Effector memory CD8-positive, alpha-beta T cell (primary cell): ENCODE measurements at places on chromosomes 11 and 22.
A peak's percentile ranks its signal among the peaks of the same experiment; 100 is the strongest.

- DNase-seq, result no peak
Measured at GRCh38 chr11:76459299-76459698, 14.5 kb downstream of the EMSY start.

DNA sequence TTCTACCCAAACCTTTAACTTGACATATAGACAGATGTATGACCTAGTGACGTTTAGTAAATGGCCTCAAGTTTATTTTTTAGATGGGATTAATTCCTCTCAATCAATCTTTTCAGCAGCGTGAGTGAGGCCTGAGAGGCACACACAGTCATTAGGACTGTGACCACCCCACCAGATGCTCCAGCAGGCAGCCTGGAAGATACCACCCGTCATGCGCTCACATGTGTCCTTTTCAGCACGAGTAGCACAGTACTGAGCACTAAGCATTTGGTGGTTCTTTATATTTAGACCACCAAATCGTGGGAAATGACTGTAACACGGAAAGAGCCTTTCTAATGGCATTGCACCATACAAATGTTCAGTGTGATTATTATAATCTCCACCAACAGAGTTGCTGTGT lies 354.6 kb upstream of the DDI1 start:
- no peak for DNase-seq

- no peak for DNase-seq
Measured at GRCh38 chr11:131922220-131922619, 551.8 kb downstream of the NTM start.

- no peak for DNase-seq
Measured at GRCh38 chr11:42972741-42973140, 339.1 kb upstream of the API5 start.

- DNase-seq, result no peak
Measured at GRCh38 chr11:35487532-35488078, 37.8 kb downstream of the PAMR1 start.

GRCh38 chr11:35391922-35392688 lies 27.3 kb downstream of the SLC1A2 start:
- DNase-seq, result peak; percentile 81

DNA sequence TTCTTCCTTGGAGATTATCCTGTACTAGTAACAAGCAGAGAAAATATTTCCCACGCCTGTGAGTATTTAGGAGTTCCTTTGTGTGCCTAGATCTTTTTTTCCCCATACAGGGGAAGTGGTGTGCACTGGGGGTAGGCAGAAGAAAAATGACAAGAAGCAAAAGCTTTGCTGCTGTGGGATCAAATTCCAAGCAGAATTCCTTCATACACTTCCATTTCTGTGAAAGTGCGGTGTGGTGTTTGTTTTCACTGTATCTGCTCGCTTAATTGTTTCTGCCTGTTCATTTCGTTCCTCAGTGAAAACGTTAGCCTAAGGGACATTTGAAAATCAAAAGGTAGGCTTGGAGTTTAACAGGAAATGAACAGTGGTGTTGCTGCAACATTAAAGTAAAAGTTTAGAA lies 47.9 kb downstream of the BLID start:
- no peak for DNase-seq

DNA sequence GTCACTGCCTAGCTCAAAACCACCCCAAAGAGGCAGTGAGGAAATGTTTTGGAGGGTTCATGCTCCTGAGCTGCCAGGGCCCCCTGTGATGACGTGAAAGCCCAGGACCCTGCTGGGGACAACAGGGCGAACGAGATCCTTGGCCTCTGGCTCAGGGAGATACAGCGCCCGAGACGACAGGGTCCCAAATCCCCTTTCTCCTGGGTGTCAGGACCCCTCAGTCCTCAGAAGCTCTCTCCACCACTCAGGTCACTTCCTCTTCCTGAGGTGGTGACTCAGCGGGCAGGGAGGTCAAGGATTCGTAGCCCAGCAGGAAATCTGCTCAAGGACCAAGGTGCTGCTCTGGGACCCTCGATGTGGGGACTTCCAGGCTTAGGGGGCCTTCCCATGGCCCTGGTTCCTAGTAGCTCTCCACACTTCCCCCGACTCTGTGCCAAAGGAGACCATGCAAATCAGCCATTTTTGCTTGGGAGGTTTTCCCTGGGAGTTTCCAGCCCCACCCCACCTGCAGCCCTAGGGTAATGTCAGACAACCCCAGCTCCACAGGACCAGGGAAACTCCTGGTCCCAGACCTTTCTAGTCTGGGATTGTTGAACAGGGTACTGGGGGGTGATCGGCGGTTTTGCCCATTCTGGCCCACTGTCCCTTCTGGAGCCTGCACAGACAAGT lies 12.8 kb downstream of the BCL9L start:
- no peak for DNase-seq

GRCh38 chr11:6096417-6096816 lies 11.1 kb upstream of the OR56B4 start:
- no peak for DNase-seq

- DNase-seq, result no peak
Measured at GRCh38 chr22:21923163-21923561, 29.5 kb downstream of the PPM1F start.

- DNase-seq, result no peak
Measured at GRCh38 chr11:20670932-20671403, 1.6 kb downstream of the NELL1 start.
